Naive thymus-derived CD8-positive, alpha-beta T cell (primary cell): ENCODE measurements at places on chromosomes 7 and 10.

- no peak for DNase-seq
Measured at GRCh38 chr7:17297243-17297642, 1.2 kb upstream of the AHR start.

DNA sequence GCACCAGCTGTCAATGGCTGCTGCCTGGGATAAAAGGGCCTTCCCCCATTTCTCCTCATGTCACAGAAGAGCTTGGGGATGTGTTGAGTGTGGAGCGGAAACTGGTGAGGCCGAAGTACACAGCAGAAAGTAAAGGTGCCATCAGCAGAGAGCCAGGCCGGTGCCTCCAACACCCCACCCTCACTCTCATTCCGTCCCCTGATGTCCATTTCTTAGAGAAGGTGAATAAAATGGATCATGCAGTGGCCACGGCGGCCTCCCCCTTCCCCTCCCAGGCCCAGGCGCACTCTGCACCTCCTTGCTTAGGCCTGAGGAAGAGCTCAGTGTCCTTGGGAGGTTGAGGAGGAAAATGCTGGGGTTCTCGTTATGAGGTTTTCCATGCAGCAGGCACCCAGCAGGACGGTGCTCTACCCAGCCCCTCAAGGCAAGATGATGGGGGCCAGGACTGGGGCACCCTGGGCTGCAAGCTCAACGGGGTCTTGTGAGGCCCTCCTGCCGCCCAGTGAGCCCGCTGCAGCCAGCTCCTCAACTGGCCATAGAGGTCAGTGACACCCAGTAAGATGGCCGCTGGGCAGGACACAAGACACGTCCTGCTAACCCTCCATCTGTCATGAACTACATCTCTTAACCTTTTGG is 163.9 kb downstream of the ADARB2 start:
- no peak for DNase-seq

GRCh38 chr10:91104193-91105041 is 116.0 kb upstream of the PCGF5 start:
- no peak for DNase-seq

GRCh38 chr7:142626420-142627035 is 122.7 kb upstream of the PRSS1 start:
- peak; percentile 41 for DNase-seq

DNA sequence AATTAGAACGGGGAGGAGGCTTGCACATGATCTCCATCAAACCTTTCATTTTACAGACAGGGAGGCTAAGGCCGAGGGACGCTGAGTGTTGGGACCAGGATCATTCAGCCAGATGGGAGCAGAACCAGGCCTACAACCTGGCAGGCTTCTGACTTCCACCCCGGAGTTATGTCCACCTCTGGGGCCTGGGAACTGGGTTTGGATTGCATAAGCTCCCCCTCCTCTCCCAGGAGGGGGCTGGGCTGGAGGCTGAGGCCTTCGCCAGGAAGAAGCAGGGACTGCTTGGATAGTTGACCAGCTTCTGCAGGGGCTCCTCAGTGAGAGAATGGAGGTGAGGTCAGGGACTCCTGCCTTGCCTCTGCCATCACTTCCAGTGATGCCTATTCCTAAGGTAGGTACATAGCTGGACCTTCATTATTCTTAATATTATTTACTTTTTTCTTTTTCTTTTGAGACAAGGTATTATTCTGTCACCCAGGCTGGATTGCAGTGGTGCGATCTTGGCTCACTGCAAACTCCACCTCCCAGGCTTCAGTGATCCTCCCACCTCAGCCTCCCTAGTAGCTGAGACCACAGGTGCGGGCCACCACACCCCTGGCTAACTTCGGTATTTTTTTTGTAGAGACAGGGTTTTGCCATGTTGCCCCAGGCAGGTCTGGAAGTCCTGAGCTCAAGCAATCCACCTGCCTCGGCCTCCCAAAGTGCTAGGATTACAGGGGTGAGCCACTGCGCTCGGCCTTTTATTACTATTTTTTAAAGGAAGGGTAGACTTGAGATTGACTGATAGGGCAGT is 1.3 kb downstream of the SNX10 start:
- DNase-seq = no peak

DNA sequence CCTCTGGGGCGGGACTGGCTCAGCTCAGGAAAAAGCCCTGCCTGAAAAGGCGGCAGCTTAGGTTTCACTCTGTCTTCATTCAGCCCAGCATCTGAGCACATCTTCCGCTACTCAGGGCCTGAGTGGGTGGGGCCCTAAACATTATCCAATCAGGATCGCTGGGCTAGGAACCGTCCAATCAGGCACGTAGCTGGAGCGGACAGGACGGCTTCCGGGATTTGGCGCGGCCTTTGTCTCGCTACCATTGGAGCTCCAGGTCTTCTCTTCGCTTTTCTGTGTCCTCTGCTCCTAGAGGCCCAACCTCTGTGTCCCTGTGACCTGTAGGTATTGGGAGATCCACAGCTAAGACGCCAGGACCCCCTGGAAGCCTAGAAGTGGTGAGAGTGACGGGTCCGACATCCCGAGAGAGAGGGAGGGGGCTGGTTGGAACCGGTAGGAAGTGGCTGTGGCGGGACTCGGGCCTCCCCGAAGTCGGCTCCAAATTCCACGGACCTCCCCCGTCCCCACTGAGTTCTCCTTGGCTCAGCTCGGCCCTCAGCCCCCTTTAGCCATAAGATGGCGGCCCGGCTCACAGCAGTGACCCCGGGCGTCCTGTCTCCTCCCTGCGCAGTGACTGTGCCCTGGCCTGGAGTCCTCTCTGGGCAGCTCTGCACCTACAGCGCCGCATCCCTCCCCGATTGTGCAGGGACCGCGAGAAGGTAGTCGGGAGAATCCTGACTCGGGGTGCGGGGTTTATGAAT is 99.1 kb downstream of the ZNF680 start:
- peak; percentile 65 for DNase-seq

DNA sequence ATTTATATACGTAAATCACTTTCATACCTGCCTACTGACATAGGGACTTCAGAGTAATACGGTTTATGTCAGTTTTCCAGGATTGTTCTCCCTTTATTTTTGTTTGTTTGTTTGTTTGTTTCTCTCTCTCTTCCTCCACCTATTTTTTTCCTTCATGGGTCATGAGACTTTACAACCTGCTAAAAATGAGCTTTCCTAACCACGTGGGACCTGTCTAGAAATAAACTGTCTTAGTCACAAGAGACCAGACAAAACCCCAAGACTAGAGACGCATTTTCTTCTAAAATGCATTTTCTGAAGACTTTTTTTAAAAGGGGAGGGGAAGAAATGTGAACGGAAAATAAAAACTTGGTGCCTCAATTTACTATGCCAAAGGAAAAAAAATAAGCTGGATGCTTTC is 41.1 kb upstream of the FIGNL1 start:
- DNase-seq = no peak

DNA sequence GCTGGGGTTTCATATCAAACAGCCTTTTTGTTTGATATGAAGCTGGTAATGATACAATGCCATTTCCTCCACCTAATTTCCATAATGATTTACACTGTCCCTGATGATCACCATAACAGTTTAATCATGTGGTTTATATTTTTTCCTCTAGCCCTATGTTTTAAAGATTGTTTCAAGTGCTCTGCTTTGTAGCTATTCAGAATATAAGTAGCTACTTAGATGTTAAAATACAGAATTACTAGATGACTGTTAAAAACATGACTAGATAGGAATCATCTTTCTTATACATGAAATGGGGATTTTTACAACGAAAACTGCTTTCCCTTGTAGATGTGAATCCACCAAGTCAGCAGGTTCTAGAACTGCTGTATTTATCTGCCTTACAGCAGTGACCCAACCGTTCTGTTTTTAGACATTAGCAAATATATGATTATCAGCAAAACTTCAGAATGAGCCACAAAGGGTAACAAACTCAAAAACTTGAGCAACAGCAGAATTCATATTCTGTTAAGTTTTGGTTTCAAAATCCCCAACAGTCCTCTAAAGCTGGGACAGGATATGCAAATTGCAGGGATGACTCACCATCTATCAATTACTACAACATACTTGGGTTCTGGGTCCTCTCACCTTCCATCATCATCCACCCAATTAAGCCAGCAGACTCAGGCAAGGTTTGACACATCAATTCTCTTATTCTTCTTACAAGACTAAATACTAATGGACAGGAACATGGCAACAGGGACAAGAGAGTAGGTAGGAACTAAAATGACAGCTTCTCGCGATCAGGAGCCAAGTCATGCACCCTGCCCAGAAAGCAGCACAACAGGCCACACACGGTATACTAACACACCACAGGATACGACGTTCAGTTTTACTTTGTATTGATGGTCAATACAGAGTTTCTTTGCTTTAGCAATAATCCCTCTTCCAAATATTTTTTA is 83.9 kb downstream of the PIP4K2A start:
- DNase-seq = no peak

- no peak for DNase-seq
Measured at GRCh38 chr7:155348806-155349205, 51.1 kb downstream of the INSIG1 start.

DNA sequence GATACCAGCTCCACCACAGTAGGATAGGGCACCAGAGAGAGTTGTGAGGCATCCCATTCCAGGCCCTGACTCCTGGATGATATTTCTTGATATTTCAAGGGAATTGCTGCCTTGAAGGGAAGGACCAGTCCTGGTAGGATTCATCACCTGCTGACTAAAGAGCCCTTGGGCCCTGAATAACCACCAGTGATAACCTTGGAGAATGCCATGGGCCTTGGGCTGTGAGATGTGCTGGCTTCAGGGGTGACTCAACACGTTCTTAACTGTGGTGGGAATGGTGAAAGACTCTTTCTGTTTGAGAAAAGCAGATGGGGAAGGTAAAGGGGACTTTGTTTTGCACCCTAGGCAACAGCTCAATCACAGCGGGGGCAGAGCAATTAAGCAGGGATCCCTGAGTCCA is 21.4 kb upstream of the ASZ1 start:
- no peak for DNase-seq

DNA sequence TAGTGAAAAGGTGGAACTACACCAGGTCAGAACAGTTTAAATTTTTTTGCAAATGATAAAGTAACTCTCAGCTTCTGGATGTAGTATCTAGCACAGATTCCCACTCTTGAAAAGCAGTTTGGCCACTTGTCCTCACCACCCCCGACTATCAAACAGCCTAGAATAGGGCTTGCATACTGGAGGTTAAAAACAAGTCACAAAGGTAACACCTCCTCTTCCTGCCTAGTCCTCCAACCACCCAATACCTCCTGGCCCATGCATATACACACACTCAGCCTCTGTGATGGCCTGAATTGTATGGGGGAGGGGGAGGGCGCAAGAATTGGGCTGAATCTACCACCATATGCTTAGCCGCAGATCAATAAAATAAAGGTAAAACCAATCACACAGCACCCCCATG is 5.7 kb downstream of the SKAP2 start:
- DNase-seq = no peak

GRCh38 chr10:30536578-30536977 is 93.0 kb downstream of the LYZL2 start:
- DNase-seq = no peak

GRCh38 chr10:60958892-60959601 is 15.1 kb upstream of the RHOBTB1 start:
- no peak for DNase-seq

DNA sequence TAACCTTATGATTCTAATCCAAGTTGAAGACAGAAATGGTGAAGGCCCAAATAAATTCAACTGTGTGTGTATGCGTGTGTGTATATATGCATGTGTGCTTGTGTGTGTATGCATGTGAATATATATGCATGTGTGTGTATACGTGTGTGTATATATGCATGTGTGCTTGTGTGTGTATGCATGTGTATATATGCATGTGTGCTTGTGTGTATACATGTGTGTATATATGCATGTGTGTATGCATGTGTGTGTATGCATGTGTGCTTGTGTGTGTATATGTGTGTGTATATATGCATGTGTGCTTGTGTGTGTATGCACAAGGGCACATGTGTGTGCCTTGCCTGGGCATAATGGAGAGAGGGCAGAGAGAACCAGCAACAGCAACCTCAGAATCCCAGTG is 184.7 kb upstream of the PLPP4 start:
- DNase-seq = no peak

DNA sequence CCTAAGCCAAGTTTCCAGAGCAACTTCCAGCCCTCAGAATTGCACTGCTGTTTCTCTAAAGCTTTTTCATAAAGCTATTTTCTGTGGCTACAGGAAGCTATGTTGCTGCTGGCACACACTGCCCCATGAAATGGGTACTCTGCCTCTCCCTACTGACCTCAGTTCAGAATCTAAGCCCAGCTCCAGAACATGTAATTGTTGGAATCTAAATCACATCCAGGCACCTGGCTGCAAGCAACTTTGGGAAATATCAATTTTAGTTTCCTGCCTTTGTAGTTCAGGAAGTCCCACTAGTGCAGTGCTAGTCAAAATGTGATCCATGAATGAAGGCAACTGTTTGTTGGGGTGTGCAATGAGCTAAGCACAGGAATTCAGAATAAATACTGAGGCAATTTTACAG is 226.2 kb downstream of the THSD7A start:
- DNase-seq = no peak

DNA sequence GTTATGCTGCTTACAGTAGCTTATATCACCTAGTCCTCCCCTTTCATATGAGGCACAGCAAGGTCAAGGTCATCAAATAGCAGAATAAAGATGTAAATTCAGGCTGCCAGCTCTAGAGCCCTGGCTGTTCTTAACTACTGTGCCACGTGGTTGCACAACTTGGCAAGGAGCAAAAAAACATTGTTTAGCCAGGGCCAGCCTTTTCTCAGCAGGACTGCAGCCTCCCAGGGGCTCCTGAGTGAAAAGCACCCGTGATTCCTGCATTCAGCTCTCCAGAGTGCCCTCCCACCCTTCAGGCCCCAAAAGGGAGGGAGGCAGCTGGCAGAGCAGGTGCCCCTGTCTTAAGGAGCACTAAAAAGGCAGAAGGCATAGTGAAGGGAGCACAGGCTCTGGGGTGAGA is 31.8 kb upstream of the TM9SF3 start:
- no peak for DNase-seq

DNA sequence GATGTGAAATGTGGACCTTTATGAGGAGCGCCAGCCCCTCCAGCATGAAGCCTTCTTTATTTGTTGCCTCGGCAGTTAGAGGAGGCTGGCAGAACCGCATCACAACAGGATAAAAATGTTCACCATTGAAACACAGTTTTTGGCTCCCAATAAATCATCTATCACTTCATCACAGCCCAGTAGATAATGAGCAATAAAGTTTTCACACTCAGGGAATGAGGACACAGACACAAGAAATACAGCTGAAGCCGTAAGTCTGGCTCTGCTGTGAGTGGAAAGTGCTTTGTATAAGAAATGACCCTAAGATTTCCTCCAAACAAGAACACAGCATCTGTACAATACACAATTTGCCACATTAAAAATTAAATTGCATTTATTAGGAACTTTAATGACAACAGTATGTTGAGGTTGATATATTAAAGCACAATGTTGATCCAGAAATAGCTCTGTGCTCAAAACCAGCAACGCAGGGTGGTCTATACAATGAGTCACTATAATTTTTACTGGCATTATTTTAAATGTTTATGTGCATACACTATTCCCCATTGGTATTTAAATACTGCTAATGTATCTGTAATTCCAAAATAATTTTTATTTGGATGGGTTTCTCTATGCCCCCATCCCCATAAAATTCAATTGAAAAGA is 301.8 kb upstream of the MGMT start:
- DNase-seq = no peak

GRCh38 chr7:75872073-75872782 is 6.6 kb upstream of the RHBDD2 start:
- DNase-seq = no peak
